Stromal cell of bone marrow (primary cell): ENCODE measurements at places on chromosomes 2 and 18.
A peak's percentile ranks its signal among the peaks of the same experiment; 100 is the strongest.

- DNase-seq: no peak
Measured at GRCh38 chr18:23887493-23887892, 127.1 kb upstream of the TTC39C start.

- DNase-seq: peak; percentile 100
Measured at GRCh38 chr2:64807417-64807816, 153.7 kb upstream of the SERTAD2 start.

GRCh38 chr2:44430342-44430741 lies 68.6 kb downstream of the CAMKMT start:
- no peak for DNase-seq

- peak; percentile 40 for DNase-seq
Measured at GRCh38 chr2:218252509-218253231, 8.1 kb upstream of the GPBAR1 start.

- no peak for DNase-seq
Measured at GRCh38 chr2:239934571-239935171, 90.5 kb downstream of the NDUFA10 start.

- no peak for DNase-seq
Measured at GRCh38 chr18:13398631-13399030, 180.1 kb downstream of the LDLRAD4 start.

DNA sequence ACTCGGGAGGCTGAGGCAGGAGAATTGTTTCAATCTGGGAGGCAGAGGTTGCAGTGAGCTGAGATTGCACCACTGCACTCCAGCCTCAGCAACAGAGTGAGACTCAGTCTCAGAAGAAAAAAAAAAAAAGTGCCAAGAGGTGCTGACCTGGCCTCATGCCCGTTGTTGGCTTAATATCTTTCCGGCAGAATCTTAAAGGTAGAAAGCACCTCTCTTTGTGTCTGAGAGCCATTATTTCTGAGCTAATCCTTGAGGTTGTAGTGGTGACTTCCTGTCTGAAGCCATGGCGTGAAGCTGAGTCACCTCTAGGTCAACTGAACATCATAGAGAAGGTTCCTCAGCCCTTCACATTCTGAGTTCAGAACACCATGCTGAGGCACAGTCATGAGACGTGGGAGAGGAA lies 60.4 kb downstream of the WDSUB1 start:
- no peak for DNase-seq

- peak; percentile 97 for DNase-seq
Measured at GRCh38 chr18:23231340-23232021, 96.2 kb downstream of the CABLES1 start.
